ENCODE measurements at places on chromosomes 2 and 18.

- no peak for DNase-seq
These were observed 84.2 kb upstream of the OTOS start for GRCh38 chr2:240224676-240225075.

DNA sequence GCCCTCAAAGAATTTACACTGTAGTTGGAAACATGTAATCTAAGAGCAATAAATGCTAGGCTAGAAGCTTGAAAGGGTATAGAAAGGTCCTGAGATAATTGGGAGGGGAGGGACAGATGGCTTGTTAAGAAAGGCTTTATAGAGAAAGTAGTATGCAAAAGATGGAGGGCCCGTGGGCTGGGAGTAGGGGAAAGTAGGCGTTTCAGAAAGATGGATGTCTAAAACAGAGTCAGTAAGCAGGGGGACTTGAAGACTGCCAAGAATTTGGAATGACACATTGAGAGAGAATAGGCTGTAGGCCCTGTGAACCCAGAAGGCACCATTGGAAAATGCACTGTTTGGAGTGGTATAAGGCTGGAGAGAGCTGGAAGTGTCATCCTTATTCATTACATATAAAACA, 822 bp downstream of the PSMG2 start:
- no peak for DNase-seq

DNA sequence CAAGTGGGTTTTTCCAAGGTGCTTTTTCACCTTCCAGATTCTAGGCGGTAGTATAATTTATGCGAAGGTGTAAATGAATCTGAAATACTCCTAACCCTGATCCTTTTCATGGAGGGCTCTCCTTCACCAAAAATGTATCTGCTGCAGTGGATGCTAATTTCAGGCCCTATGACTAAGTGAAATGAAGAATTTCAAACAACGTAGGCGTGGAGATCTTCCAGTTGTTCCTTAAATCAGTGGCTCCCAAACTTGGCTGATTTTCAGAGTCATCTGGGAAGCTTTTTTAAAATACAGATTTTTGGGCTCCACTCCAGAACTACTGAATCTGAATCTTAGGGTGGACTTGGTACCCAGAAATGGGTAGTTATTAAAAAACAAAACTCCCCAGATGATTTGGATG, 5.5 kb downstream of the GCKR start:
- DNase-seq: no peak

GRCh38 chr2:54599914-54600313, 123.5 kb upstream of the EML6 start:
- no peak for DNase-seq

DNA sequence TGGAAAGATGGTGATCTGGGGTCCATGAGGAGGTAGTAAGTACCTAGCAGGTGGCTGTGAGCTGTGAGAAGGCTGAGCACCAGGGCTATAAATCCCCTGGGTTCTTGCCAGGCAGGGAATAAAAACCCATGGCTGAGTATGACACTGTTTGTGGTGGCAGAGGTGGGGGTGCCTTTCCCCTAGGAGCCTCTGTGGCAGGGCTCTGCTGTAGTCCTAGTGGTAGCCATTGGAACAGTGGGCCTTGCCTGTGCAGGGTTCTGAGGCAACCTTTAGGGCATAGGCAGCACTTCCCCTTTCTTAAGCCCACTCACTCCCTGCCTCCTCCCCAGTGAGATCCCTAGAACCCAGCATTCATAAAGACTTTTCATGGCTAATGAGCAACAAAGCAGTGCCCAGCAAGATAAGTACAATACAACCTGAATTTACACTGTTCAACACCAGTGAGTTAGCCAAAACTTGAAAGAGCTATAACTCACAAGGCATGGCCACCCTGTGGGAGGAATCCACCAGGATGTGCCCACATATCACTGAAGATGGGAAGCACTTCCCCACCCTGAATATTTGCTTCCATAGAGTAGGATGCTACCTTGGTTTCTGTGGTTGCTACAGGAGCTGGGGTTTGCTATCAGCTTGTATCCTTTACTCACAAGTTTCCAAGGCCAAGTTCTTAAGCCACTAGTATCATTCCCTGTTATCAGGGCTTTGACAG, 100.9 kb upstream of the NEUROD1 start:
- no peak for DNase-seq

DNA sequence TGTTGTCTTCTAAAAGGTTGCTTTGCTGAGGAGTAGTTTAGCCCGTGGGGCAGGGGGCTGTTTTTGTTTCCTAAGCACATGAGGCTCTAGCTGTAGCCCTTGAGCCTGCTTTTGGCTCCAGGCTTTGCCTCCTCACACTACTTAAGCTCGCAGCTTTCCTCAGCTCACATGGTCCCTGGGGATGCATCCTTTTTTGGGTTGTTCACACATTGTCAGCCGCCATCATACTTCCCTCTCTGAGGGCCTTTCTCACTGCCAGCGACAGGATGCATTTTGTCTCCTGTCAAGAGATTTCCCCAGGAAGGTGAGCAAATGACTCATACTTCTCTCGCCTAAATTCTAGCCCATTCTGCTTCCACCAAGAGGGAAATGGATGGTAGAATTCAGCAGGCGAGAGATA, 279.5 kb upstream of the PKDCC start:
- no peak for DNase-seq

GRCh38 chr2:176582990-176583481, 313.8 kb downstream of the MTX2 start:
- no peak for DNase-seq

DNA sequence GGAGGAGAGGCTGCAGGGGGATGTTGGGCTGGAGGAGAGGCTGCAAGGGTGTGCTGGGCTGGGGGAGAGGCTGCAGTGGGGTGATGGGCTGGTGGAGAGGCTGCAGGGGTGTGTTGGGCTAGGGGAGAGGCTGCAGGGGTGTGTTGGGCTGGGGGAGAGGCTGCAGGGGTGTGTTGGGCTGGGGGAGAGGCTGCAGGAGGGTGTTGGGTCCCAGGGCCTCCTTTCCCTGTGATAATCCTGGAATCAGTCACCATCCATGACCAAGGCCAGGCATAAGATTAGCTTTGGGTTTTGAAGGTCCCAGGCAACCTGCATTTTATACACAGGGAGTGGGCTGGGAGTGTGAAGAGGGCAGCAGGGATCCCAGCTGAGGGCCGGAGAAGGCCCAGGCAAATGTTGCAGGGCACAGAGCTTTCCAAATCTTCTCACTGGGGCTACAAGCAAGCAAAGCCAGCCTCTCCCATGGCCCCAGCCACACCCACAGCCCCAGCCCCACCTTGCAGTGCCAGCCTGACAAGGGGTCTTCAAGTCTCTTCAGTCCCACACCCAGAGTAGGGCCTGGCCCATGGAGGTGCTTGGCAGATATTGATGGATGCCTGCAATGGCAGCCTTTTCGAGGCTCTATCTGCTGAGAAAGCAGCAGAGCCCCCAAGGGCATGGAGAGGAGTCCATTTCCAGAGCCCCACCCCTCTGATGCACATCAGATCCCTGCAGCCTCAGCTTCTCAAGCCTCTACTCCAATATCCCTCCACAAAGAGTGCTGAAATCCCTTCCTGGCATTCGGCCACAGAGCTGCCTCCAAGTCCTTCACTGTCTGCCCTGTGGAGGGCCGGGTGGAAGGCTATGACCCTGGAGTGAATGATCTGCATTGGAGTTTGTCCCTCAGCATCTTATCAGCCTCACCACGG, 50.3 kb upstream of the GLI2 start:
- no peak for DNase-seq

DNA sequence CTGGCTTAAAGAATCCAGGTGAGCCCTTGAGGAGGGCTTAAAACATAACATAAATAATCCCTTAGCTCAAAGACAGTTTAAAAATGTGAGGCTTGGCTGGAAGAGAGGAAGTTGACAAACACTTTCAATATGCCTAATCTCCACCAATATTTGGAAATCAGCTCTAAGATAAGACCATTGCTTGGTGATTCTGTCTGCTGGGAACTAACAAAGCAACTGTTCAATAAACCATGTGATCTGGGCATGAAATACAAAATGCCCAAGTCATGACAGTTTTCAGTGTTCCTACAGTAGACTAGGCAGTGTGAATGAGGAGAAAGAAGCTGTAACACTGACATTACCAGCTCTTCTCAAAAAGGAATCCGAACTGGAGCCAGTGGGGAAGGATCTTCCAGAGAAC, 10.7 kb downstream of the MFF start:
- DNase-seq: no peak

GRCh38 chr2:191103774-191104173, 47.0 kb downstream of the STAT4 start:
- no peak for DNase-seq

- DNase-seq: no peak
These were observed 25.7 kb downstream of the CCBE1 start for GRCh38 chr18:59671551-59671950.
